Progenitor cell of endocrine pancreas (in vitro differentiated cells): ENCODE measurements at places on chromosomes 3 and 15. TPM values are rescaled to one million over a fixed set of nuclear protein-coding genes. Genes with fewer than 3 reads are reported as not detected.

RBPMS2 gene
- total RNA-seq = 37.5 and 39.8 TPM in 2 replicates

GASK1A gene
- 1.9 and 2.3 TPM in 2 replicates for total RNA-seq

MELTF gene
- total RNA-seq = 4.8 and 5.0 TPM in 2 replicates

MYLK gene
- total RNA-seq = 1.1 and 3.8 TPM in 2 replicates

TNNC1 gene
- total RNA-seq = 3.3 and 3.6 TPM in 2 replicates

CPEB1 gene
- 0.60 and 0.80 TPM in 2 replicates for total RNA-seq

RHOV gene
- 4.4 and 5.1 TPM in 2 replicates for total RNA-seq

GRCh38 chr15:94229591-94230369 lies 1.6 kb upstream of the MCTP2 start:
- DNase-seq = no peak

DNA sequence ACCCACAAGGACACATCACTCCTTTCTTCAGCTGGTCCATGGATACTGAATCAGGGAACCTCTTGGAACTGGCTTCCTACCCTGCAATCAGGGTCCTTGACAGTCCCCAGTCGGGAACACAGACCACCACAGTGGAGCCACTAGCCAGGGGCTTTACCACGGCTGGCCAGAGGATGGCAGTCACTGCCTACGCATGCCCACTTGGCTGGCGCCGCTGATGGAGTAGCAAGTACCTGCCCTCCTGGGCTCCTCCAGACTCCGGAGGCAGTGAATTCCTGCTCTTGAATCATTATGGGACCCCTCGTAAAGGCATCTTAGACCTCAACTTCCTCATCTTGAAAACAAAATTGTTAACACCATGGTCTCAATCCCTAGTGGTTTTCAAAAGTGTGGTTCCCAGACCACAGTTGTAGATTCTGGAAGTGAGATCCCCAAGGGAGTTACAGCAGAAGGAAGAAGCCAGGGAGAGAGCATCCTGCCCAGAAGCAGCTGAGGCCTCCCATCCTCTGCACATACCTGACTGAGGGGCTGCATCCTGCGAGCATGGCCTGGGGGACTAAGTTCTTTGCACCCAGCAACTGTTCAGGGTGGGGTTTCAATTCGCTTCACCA lies 9.1 kb upstream of the SKIC8 start:
- peak; percentile 83 for DNase-seq

DNA sequence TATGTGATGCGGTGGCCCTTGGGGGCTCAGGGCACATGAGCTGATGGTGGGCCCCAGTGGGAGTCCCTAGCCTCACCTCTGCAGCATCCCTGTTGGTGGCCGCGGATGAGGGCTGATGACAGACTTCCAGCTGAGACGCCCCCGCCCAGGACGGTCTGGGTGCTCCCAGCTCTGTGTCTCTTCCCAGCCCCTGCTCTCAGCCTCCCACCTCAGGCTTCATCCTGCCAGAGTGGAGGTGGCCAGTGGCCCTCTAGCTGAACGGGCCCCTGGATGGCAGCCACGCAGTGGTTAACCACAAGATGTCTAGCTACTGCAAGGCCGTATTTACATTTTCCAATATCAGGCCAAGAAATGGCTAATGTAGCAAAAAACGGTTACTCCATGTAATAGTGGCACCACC lies 205.3 kb upstream of the LINGO1 start:
- DNase-seq = no peak

DNA sequence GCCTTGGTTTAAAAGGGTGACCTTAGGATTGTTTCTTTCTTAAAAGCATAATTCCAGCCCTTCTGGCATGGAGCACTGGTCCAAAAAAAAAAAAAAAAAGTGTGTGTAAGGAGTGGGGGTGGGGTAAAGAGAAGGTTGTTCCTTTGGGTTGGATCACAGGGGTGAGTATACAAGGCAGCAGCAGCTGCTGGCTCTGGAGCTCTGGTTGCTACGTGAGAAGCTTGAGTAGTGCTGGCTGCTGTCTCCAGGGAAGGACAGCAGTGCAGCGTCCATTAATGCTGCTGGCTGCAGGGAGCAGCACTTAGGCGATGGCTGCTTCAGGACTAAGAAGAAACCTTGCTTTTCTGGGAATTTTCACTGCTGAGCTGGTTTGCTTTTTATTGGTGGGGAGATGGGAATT lies 2.3 kb downstream of the SETD5 start:
- DNase-seq = peak; percentile 30

GRCh38 chr15:40279437-40280141 lies 3.3 kb downstream of the ANKRD63 start:
- DNase-seq = peak; percentile 85

DNA sequence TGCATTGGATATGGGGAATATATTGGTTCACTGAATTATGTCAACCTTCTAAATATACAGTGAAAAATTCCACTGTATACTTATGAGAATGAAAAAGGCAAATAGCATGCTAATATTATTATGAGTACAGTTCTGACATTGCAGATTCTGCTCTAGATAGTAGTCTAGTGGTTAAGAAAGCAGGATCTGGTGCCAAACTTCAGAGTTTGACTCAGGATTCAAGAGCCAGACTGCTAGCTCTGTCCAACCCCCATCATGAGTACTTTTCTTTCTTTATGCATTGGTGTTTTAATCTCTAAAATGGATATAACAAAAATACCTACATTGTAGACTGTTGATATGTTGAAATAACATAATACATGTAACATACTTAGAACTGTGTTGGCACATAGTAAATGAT lies 57.3 kb upstream of the PLSCR4 start:
- DNase-seq = no peak

DNA sequence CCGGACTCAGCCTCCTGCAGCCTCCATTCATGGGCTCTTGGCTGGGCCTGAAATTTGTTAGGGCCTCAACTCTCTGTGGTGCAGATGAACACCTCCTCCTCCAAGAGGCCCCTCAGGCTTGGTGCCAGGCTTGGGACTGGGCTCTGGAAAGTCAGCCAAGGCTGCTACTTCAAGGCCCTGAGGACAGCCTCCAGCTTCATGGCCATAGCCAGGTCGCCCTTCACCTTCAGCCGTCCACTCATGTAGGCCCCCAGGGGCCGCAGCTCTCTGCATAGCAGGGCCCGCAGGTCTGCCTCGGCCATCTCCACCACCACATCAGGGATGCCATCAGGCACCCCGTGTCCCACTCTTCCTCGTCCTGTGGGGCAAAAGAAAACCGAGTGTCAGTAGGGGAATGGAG lies 8.3 kb downstream of the STOML1 start:
- no peak for DNase-seq

GRCh38 chr15:65289261-65289854 lies 2.7 kb upstream of the PARP16 start:
- DNase-seq = no peak

GRCh38 chr15:27512281-27513001 lies 541.5 kb downstream of the GABRG3 start:
- DNase-seq = no peak

DNA sequence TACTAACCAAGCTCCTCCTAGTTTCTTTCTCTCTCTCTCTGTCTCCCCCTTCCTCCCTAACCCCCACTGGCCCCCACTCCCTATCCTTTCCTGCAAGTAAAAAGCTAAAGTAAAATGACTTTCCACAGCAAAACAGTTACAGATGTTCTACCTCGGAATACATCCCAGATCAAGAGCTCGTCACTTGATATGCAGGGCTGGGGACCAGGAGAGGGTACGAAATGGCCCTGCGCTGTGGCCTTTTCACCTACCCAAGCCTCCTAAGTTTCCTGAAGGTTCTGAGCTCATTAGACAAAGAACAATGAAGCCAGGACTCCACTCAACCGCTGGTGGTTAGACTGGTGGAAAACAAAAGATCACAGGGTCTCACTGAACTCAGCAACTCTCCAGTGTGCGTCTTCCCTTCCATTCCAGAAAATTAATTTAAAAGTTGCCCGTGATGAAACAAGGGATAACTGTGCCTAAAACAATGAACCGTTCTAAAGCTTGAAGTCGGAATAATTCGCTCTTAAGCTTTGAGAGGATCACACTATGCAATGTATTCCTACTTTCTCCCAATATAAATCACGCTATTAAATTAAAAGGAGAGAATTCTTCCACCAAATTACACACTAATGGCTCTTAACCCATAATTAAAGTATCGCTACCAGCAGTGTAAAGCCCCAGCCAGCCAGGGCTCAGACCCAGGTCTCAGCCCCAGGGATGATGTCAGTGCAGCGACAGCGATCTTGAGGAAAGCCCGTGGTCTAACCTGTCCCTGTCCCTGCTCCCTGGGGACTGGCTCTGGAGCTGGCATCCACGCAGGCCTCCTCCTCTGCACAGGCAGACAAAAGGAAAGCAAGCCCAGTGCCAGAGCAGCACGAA lies 5.0 kb downstream of the VGLL4 start:
- no peak for DNase-seq

- DNase-seq = no peak
These were observed 84.2 kb upstream of the TBL1XR1 start for GRCh38 chr3:177281292-177282118.

DNA sequence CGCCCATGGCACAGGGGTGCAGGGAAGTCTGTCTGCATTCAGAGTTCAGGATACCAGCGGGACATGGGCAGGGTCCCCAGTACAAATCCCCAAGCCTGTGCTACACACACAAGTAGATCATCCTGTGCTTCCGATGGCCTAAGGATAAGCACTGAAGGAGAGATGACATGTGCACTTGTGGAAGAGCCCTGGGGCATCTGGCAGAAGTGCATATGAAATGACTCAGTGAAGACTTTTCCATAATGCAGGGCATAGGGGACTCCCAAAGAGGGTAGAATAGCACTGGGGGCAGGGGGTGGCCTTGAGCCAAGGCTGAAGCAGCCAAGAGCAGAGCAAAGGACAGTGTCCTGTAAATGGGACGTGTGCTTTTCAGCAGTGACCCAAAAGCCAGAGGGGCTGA lies 22.9 kb downstream of the ADAMTS17 start:
- no peak for DNase-seq

- DNase-seq = no peak
These were observed 471 bp upstream of the KBTBD8 start for GRCh38 chr3:66997560-66998112.

GRCh38 chr15:76233921-76234320 lies 77.3 kb downstream of the ETFA start:
- DNase-seq = no peak

GRCh38 chr3:11367143-11367693 lies 95.0 kb downstream of the ATG7 start:
- DNase-seq = no peak

DNA sequence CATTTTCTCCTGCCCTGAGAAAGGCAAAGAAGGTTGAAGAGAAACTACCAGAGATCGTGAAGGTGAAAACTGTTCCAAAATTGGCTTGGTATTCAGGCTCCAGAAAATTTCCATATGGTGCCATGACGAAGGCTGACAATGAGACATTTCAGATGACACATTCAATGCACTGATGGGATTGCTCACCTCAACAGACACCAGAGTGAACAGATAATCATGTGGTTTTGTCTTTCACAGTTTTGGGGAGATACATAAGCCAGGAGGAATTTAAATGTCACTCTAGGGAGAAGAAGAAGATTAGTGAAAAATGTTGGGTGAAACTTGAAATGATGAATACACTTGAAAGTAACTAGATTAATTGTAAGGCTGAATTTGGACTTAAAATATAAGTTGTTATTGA lies 339.7 kb upstream of the EPHA3 start:
- DNase-seq = no peak

GRCh38 chr15:29774900-29775299 lies 47.4 kb downstream of the TJP1 start:
- DNase-seq = no peak

GRCh38 chr3:31953091-31953490 lies 28.0 kb downstream of the OSBPL10 start:
- DNase-seq = no peak

- no peak for DNase-seq
These were observed 72.6 kb upstream of the MFGE8 start for GRCh38 chr15:88985547-88986393.

DNA sequence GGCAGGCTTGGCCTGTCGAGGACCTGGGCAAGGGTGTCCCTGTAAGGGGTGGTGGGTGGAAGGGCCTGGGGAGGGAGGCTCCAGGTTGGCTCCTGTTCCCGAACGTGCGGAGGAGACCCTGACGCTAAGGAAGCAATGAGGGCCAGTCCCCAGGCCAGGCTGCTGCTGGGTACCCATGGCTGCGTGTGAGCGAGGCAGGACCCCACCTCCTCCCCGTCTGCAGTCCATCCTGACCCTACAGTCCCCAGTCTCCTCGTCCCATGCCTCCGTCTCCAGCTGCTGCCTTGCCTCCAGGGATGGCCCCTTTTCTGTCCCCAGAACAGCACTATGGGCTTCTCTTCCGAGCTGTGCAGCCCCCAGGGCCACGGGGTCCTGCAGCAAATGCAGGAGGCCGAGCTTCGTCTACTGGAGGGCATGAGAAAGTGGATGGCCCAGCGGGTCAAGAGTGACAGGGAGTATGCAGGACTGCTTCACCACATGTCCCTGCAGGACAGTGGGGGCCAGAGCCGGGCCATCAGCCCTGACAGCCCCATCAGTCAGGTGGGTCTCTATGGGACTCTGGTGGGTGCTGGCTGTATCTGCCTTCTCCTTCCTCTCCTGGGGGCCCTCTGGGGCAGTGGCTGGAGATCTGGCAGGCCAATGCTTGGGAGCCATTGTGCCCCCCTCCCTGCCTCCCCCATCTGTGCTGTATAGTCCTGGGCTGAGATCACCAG lies 571 bp downstream of the FES start:
- no peak for DNase-seq

DNA sequence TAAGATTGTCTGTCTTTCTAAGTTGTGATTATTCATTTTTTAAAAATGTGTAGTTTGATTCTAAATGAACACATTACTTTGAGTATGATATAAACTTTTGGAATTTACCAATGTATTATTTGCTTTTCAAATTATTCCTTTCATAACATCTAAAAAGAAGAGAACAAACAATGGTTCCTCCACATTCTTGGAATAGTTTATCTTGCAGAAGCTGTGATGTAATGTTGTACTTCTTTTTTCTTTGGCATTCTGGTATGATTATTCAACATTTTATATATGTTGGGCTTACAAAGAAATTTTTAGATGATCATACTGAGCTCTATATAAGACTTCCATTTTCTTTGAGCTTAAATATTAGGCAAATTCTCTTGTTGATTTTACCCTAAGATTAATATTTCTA lies 419.2 kb downstream of the DIPK2A start:
- no peak for DNase-seq

GRCh38 chr3:127764841-127765362 lies 57.4 kb downstream of the MGLL start:
- no peak for DNase-seq

- DNase-seq = no peak
These were observed 31.1 kb downstream of the FAH start for GRCh38 chr15:80183886-80184285.

DNA sequence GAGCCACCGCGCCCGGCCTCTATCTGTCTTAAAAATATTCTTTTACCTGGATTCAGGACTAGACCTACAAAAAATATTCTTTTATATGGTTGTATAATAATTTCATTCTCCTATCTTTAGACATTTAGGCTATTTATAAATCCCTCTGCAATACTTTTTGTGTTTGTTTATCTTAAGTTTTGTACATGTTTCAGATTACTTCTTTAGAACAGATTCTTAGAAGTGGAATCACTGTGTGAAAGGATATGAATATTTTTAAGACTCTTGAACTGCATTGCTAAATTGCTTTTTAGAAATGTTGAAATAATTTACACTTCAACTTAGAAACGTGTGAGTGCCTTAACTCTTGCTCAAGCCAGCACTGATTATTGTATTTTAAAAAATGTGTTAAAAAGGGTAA lies 131.3 kb upstream of the PTX3 start:
- DNase-seq = no peak
